ENCODE measurements at places on chromosomes 1 and 21.

- no peak for DNase-seq
Measured at GRCh38 chr1:78702426-78702825, 52.8 kb downstream of the IFI44 start.

DNA sequence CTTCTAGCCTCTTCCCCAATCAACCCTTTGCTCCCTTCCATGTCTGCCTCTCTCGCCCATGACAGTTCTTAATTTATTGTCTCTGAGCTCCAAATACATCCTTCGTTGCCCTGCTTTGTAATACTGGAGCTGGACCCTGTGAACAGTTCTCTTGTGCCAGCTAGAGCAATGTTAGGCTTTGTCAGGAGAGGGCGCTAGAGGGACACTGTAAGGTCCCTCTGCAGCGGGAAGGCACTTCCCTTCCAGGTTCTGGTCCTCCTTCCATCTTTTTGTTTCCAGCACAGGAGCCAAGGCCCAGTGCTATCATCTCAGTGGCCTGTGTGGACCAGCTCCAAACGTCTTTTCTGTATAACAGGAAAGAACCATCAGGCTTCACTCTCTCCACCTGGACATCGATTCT, 95.9 kb downstream of the PTPRU start:
- DNase-seq: no peak

- no peak for DNase-seq
Measured at GRCh38 chr1:84319662-84320061, 18.2 kb downstream of the SAMD13 start.

DNA sequence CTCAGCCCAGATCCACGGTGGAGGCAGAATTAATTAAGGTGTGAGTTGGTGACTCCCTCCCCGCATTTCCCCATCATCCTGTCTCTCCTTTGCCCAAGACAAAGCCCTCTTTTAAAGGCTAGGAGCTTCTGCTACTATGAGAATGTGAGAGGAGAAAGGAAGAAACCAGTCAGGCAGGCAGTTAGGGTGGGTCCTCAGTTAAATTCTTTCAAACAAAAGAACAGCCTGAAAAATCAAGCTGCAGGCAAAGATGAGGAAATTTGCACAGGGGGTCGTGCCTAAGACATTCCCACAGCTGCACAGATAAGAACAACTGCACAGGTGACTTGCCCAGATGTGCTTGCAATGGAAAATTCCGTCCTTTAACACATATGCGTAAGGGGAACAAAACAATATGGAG, 47.6 kb downstream of the SERTAD4 start:
- no peak for DNase-seq

DNA sequence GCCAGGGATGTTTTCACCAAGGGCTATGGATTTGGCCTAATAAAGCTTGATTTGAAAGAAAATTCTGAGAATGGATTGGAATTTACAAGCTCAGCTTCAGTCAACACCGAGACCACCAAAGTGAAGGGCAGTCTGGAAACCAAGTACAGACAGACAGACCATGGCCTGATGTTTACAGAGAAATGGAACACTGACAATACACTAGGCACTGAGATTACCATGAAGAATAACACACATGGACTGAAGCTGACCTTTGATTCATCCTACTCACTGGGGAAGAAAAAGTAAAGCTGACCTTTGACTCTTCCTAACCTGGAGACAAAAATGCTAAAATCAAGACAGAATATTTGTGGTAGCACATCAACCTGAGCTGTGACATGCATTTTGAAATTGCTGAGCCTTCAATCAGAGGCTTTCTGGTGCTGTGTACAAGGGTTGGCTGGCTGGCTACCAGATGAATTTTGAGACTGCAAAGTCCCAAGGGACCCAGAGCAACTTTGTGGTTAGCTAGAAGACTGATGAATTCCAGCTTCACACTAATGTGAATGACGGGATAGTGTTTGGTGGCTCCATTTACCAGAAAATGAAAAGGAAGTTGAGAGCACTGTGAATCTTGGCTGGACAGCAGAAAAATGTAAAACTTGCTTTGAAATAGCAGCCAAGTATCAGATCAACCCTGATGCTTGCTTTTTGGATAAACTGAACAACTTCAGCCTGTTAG, 190.4 kb upstream of the KCTD3 start:
- DNase-seq: no peak

DNA sequence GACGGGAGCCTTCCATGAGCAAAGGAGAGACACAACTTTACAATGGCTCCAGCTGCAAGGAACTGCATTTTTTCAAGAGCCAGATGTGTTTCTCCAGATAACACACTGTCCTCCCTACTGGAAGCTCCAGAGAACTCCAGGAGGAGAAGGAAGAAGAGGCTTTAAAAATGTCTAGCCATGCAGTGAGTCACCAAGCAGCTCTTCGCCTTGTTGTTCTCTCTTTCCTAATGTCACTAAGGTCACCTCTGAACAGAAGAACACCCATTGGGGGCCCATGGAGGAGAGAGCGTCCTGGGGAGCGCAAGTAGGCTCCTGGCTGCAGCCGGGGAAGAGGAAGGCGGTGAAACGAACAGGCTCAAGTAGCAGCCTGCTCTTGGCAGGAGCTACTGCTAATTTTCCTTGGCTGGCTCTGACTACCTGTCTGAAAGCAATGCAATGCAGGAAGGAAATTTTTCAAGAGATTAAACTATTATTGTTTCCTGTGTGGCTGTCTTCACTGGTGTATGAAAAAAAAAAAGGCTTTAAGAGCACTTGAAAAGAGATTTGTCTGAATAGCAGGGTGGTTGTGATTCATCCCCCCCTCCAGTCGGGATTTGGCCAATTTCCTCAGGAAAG, 321.9 kb downstream of the SETD4 start:
- DNase-seq: no peak

- DNase-seq: no peak
Measured at GRCh38 chr1:174938281-174939007, 61.3 kb upstream of the CACYBP start.

GRCh38 chr1:166174108-166174507, 7.3 kb upstream of the FAM78B start:
- DNase-seq: no peak

DNA sequence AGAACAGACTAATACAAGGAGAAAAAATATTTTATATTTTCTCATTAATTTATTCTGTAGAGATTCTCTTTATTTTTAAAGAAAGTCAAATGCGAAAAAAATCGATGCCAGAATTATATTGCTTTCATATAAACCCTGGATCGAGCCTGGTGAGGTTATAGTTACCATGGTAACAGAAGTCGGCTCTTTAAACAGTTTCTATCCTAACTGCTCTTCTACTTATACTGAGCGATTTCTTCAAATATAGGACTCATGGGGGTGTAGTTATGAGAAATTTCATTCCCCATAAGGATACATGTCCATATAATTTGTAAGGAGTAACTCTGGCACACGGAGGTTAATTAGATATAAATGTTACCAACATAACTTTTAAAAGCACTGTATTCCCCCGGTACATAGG, 973.5 kb upstream of the NCAM2 start:
- no peak for DNase-seq

DNA sequence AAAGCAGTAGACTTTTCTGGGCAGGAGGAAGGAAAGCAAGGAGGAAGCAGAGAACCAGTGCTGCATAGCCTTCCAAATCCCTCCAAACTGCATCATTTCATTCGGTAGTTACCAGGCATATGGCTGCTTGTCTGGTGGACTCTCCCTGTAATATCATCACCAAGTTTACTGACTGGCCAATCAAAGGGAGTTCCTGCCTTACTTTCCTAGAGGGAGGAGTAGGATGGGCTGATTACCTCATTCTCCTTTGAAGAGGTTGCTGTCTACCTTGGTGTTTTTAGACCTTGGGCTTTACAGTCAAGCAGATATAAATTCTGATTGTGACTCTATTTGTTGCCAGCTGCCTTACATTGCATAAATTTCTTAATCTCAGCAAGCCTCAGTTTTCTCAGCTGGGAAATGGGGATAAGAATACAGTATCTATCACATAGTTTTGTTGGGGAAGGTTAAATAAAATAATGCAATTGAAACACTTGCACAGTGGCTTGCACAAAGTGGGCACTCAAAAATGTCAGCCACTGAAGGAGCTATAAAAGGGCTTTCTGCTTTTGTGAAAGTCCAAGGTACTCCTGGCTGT, 297.3 kb upstream of the PROX1 start:
- no peak for DNase-seq

DNA sequence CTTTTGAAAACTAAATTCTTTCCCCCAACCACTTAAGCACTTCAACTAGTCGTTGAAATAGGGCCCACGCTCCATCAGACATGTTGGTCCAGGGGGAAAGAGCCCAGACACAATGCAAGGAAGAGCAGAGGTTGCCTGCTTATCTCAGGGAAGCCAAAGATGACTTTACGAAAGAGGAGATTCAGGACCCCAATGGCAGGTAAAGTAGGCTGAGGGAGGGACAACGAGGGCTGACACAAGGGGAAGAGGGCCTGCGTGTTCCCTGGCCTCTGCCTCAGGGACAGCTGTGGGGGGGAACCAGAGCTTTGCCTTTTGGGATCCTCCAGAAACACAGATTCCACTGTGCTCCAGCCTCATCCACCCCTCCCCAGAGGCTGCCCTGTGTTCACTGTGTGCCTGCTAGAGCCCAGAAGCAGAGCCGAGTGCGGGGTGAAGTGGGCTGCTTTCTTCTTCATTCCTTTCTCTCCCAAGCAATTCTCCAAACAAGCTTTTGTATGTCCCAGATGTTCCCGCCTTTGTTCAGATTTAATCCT, 135.5 kb upstream of the GRIK3 start:
- no peak for DNase-seq

- DNase-seq: no peak
Measured at GRCh38 chr1:218529646-218530300, 184.6 kb downstream of the TGFB2 start.

GRCh38 chr21:40049031-40049930, 182.0 kb downstream of the PCP4 start:
- no peak for DNase-seq

DNA sequence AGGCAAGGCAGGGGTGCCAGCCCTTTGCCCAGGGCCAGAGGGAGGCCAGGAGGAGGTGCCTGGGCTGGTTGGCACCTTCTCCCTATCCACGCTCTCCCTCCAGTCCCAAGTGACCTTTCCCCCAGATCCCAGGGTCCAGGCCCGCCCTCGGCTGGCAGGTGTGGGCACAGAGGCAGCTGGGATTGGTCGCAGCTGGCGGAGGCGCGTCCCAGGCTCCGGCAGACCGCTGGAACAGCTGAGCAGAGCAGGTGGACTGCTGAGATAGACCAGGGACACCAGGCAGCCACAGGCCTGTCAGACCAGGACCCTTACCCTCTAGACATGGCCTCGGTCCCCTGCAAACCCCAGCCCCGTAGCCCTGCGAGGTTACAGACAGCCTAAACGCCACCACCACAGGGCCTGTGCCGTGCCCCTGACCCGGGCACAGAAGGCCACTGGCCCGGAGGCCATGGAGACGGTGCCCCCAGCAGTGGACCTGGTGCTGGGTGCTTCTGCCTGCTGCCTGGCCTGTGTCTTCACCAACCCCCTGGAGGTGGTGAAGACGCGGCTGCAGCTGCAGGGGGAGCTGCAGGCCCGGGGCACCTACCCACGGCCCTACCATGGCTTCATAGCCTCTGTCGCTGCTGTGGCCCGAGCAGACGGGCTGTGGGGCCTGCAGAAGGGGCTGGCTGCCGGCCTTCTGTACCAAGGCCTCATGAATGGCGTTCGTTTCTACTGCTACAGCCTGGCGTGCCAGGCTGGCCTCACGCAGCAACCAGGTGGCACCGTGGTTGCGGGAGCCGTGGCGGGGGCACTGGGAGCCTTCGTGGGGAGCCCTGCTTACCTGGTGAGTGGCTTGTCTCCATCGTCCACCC, at the start of gene SLC25A34:
TSS of gene SLC25A34 (plus strand) at position 221 of the 854 bp plus-strand sequence. CDS start at position 449, 228 bp downstream.
- no peak for DNase-seq

- DNase-seq: no peak
Measured at GRCh38 chr1:118828038-118828437, 160.1 kb downstream of the TBX15 start.

- no peak for DNase-seq
Measured at GRCh38 chr1:10031461-10031860, 1.3 kb upstream of the UBE4B start.

GRCh38 chr1:205926213-205926612, 17.0 kb downstream of the SLC26A9 start:
- DNase-seq: no peak

GRCh38 chr1:100074604-100075395, 57.9 kb downstream of the SASS6 start:
- DNase-seq: no peak

DNA sequence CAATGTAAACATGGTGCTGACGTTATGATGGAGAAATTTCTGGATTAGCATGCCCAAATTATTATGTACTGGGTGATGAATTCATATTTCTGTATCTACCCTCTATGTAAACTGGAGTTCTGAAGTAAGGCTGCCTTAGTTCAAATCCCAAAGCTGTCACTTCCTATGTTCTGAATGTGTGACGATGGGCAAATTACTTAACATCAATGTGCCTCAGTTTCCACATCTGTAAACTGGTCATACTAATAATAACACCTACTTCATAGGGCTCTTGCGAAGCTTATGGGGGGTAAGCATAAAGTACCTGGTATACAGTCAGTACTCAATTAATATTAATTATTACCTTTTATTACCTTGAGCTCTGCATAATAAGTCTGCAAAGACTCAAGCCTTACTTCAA, 45.6 kb downstream of the SLC30A10 start:
- no peak for DNase-seq

- no peak for DNase-seq
Measured at GRCh38 chr1:208013210-208013609, 102.3 kb upstream of the CD34 start.

GRCh38 chr1:172567720-172568119, 34.8 kb downstream of the SUCO start:
- no peak for DNase-seq

- no peak for DNase-seq
Measured at GRCh38 chr1:54475946-54476516, 69.8 kb upstream of the SSBP3 start.

- no peak for DNase-seq
Measured at GRCh38 chr21:39529026-39529425, 77.3 kb downstream of the SH3BGR start.

- no peak for DNase-seq
Measured at GRCh38 chr1:64703600-64703999, 41.3 kb upstream of the RAVER2 start.

DNA sequence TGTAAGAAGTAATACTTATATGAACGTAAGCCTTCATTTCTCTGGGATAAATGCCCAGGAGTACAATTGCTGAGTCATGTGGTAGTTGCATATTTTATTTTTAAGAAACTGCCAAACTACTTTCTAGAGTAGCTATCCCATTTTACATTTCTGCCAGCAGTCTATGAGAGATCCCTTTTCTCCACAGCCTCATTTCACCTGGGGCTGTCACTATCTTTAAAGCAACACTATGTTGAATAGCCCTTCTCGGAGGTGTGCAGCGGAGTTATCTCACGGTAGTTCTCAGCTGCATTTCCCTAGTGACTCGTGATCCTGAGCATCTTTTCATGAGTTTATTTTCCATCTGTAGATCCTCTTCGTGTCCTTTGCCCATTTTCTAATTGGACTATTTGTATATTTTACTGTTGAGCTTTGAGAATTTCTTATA, 93.4 kb downstream of the ADARB1 start:
- no peak for DNase-seq

- DNase-seq: no peak
Measured at GRCh38 chr1:207925210-207925609, 14.3 kb upstream of the CD34 start.

GRCh38 chr21:33241846-33242245, 12.1 kb downstream of the IFNAR2 start:
- DNase-seq: no peak

Data from C1 segment of cervical spinal cord (tissue), 14 donors.